ENCODE measurements at places on chromosomes 6 and 20.
A peak's percentile ranks its signal among the peaks of the same experiment; 100 is the strongest.

GRCh38 chr20:36549942-36550789 lies 8.8 kb downstream of the MYL9 start:
- no peak for DNase-seq

DNA sequence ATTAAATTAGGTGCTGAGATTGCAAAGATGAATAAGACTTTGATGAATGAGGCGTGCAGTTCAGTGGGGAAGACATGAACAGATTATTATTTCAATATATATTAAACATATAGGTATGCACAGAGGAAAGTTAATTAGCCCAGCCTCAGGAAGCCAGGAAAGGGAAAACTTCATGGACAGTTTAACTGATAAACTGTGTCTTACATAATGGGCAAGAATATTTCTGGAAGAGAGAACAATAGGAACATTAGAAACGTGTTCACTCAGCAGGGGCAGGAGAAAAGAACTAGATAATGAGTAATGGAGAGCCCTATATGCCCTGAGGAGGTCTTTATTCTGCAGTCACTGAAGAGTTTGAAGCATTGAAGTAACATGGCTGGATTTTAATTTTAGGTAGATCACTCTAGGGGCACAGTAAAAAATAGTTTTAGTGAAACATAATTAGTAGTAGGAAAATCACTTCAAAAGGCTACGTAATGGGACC lies 23.6 kb downstream of the CEP57L1 start:
- no peak for DNase-seq

GRCh38 chr6:31871046-31871659 lies 7.6 kb downstream of the SLC44A4 start:
- no peak for DNase-seq

DNA sequence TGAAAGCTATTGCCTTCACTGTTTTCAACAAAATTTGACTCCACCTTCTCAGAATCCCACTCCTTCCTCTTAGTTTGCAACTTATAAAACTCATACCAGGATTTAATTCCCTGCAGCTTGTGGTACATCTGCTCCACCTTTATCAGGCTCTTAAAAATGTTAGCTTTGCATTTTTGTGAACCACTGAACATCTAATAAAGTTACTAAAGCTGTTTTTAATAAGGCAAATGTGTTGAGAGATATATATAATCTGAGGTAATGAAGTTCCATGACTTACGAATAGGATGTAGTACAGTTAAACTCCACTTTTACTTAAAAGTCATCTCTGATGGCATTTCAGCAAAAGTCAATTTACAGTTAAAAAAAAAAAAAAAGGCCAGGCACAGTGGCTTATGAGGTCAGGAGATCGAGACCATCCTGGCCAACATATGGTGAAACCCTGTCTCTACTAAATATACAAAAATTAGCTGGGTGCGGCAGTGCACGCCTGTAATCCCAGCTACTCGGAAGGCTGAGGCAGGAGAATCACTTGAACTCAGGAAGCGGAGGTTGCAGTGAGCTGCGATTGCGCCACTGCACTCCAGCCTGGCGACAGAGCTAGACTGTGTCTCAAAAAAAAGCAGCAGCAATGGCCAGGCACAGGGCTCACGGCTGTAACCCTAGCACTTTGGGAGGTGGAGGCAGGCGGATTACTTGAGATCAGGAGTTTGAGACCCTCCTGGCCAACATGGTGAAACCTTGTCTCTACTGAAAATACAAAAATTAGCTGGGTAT lies 106.2 kb downstream of the KIF13A start:
- no peak for DNase-seq

DNA sequence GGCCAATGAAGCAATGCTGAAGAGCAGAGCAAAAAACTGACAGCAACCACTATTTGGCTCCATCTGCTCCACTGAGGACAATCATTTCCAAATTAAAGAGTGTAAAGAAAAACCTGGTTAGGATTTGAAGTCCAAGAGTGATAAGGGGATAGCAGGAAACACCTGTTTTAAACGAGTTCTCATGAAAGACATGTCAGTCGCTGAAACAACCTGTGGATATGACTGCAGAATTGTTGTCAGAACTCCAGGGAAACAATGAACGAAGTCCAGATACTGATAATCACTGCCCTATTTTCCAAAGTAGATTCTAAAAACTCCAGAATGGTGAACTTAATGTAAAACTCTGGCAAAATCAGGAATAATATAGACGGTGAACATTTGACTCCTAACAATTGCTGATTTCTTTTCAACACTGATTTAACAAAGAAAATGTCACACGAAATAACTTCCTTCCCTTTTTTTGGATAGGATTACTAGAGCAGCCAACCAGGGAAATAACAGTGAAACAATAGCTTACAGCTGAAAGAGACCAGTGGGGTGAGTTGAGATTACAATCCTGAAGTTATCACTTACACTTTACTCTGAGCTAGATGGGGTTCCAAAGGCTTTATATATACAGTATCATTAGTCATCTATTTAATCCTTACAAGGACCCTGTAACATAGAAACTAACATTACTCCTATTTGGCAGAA lies 83.7 kb downstream of the ELOVL5 start:
- DNase-seq: no peak

DNA sequence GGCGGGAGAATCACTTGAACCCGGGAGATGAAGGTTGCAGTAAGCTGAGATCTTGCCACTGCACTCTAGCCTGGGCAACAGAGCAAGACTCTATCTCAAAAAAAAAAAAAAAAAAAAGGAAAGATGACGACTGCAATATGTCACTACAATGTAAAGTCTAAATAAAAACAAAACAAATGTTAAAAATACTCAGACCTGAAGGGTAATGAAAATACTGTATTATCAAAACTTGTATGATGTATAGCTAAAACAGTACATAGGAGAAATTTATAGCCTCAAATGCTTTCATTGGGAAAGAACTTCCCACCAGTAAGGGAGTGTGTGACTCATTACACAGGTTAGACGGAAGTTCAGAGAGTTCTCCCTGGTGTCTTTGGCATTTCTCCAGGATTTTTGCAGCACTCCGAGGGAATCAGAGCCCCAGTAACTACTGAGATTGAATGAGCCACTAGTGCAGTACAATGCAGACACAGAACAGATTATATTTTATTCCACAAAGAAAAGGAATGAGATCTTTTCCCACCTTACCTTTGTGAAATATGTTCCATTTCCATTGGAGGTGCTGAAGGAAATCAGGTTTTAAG lies 12.5 kb upstream of the RALGAPB start:
- DNase-seq: no peak

- no peak for DNase-seq
These were observed 699.1 kb upstream of the ADGRB3 start for GRCh38 chr6:67935976-67936477.

DNA sequence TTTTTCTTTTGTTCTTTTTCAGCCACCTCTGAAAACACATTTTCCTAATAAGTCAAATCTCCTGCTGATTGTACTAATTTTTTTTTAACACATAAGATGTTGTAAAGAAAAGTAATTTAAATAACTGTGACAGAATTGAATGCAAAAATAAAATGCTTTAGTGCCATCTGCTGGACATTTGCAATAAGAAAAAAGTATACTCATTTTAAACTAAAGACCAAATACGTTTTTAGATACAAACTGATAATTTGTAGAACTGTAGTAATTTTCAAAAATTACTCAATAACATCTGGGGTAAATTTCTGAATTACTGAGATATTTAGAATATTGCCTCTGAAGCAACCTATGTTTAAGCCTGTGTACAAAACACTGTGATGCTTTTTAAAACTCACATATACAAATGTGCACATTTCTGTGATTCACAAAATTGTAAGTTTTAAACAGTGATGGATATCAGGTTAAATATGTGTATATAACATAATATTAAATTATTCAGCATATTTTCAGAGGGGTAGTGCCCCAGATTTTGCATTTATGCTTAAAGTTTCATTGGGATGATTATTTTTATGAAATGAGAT lies 198.7 kb downstream of the RIMS1 start:
- no peak for DNase-seq

DNA sequence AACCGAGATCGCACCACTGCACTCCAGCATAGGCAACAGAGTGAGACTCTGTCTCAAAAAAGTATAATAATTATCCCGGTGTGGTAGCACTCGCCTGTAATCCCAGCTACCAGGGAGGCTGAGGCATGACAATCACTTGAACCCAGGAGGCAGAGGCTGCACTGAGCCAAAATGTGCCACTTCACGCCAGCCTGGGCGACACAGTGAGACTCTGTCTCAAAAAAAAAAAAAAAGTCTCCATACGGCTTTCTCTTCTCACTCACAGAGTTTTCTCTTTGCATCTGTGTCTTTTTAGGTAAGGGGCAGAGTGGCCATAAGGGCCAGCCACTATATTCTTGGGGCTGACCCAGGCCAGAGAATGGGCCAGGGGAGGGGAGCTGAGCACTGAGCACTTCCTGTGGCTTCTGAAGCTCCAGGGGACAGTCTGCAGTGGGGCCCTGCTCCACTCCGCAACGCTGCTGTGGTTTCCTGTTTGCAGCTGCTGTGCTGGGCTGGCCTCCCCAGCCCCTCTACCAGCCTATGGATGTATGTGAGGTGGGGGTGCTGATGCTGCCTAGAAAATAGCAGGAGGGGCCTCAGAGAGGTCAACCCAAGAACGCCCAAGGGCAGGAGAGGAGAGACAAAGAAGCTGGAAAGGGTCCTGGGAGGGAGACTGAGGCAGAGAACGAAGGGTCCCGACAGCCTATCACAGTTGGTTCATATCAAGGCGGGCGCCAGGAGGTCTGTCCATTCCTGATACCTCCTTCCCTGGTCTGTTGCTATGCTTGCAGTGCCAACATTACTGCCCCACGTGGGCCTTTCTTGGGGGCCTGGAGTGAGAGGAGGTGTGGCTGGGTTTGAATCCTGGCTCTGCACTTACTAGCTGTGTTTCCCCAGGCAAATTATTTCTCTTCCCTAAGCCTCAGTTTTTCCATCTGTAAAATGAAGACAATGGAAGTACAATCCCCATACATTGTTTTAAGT lies 16.0 kb downstream of the SLA2 start:
- no peak for DNase-seq

GRCh38 chr20:6783752-6784151 lies 16.3 kb downstream of the BMP2 start:
- DNase-seq: no peak

DNA sequence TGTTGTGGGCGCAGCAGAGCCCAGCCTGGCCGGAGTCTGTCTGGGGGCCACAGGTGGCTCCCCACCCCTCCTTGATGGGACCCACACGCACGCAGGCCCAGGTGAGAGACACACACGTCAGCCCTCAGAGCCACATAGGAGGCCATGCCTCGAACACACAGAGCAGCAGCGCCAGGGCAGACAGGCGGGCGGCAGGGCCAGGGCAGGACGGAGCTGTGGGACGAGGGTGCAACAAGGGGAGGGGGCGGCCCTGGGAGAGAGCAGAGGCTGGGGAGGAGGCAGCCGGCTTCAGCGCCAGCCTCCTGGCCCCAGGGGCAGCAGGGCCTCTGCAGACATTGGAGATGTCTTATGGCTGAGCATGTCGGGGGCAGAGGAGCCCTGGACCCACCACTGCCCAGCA lies 42.5 kb downstream of the KCNQ2 start:
- no peak for DNase-seq

DNA sequence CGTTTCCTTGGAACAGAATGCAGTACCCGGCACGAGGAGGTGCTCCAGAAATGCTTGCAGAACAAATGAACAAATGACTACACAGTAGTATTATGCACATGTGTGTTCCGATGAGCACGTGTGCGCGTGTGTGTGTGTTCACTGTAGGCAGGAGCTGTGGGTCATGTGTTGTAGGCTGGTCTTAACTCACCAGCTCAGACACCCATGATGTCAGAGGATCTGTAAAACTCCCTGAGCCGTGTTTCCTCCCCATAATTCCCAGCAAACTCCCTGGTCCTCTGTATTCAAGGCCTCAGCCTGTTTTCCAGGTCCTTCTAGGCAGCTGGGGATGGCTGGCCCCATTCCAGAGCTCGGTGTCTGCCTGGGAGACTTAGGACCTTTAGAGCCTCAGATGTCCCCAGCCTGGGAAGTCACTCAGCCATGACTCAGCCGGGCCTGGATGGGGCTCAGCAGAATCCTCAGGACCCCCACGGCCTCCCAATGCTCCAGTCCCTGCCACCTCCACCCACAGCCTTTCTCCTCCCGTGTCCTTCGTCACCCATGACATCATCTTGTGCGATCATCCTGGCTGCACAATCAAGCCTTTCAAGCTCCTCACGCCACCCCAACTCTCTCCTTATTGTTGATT lies 475.0 kb upstream of the SULF2 start:
- peak; percentile 15 for DNase-seq

DNA sequence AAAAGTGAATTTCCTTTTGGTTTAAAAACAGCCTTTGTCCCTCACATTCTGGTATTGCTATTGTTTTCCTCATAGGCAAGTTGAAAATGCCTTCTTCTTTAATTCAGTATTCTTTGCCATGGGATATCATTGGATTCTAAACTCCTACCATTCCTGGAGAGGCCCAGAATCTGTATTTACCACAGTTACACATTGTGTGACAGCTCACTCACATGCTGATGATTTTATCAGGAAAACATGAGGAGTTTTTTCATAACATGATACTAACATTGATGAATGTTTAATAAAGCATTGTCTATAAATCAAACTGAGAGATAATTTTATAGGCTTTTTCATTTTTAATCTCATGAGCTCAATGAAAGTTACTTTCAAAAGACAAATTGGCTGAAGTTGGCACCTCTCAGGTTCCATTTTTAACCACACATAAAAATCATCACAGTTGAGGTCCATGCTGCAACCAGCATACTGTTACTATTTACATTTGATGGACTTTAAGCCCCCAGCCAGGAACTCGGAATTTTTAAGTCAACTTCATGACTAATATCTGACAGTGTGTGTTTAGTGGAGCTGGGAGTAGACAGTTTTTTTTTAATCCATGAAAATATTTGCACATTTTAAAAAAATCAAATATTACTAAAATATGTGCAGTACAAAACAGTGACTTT lies 82.8 kb downstream of the FAM83B start:
- DNase-seq: no peak

DNA sequence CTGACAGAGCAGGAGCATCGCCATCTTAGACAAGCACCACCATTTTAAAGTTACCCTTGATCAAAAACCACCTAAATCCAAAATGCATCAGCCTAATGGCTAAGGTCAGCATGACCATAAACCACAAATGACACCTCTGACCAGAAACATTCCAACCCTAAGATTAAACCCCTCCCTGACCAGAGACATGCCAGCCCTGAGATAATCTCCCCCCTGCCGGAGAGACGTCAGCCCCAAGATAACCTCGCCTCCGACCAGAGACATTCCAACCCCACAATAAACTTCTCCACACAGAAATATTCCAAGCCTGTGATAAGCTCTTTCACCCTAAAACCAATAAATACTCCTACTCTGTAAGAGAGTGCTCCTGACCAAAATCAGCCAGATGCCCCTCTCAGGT lies 53.5 kb downstream of the PXDC1 start:
- DNase-seq: no peak

- no peak for DNase-seq
These were observed 110.3 kb upstream of the PRSS16 start for GRCh38 chr6:27136978-27137814.

- DNase-seq: no peak
These were observed at the start of gene SLC22A2 for GRCh38 chr6:160258346-160259142. SLC22A2 (minus strand) TSS chr6:160258821; CDS start chr6:160258757, 64 bp downstream.

DNA sequence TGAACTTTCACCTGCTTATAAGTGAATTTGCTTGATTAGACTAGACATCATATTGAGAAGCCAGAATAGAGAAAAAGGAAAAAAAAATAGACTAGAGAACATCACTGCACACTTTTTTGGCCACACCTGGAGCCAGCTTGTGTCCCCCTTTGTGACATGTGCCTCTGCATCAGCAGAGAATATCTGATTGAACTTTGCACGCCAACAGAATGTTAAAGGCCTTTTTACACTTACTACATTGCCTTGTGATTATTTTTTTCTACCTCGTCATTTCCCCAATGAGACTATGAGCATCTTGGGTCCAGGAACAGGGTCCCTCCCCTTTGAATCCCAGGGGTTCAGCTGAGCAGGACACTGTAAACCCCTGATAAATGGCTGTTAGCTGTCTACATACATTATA lies 17.2 kb upstream of the ZNF133 start:
- DNase-seq: no peak

Data from hypothalamus (tissue), 51 donors.